ENCODE measurements at places on chromosomes 1 and 21.
A peak's percentile ranks its signal among the peaks of the same experiment; 100 is the strongest.

GRCh38 chr1:155518484-155518883 is 44.1 kb downstream of the ASH1L start:
- no peak for DNase-seq

DNA sequence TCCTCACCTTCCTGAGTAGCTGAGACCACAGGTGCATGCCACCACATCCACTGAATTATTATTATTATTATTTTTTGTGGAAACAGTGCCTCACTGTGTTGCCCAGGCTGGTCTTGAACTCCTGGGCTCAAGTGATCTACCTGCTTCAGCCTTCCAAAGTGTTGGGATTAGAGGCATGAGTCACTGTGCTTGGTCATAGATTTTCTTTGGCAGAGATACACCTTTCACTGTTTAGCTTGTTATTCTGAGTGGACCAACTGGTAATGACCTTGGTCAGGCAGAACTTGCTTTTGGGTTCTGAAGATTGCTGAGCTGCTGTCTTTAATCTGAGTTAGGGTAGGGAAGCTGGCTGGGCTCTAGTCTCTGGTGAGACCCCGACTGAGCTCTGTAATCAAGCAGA is 66.8 kb downstream of the DNAH14 start:
- no peak for DNase-seq

DNA sequence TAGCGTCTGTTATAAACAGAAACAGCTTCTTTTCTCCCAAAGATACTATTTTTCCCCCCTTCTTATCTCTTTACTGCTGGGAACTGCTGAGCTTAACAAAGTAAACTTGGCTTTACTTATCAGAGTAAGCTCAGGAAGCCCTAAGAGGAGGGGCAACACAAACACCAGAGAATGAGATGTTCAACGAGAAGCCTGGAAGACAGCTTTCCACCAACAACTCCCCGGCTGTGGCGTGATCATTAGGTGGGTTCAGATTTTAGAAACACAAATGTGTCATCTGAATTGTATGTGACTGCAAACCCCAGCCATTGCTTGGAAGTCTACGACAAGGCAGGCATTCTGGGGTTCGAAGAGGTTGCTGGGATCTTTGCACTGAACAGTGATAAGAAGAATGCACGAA is 181.2 kb upstream of the ESRRG start:
- no peak for DNase-seq

GRCh38 chr21:31476263-31477022 is 132.4 kb upstream of the TIAM1 start:
- no peak for DNase-seq

- DNase-seq, result no peak
Observed at GRCh38 chr1:86067626-86068025, 88.9 kb downstream of the COL24A1 start.

- no peak for DNase-seq
Observed at GRCh38 chr1:61092642-61093041, 10.3 kb downstream of the NFIA start.

GRCh38 chr1:116258668-116259419 is 114.2 kb upstream of the ATP1A1 start:
- DNase-seq, result no peak

- DNase-seq, result no peak
Observed at GRCh38 chr1:78388275-78388674, 102.5 kb upstream of the PTGFR start.

DNA sequence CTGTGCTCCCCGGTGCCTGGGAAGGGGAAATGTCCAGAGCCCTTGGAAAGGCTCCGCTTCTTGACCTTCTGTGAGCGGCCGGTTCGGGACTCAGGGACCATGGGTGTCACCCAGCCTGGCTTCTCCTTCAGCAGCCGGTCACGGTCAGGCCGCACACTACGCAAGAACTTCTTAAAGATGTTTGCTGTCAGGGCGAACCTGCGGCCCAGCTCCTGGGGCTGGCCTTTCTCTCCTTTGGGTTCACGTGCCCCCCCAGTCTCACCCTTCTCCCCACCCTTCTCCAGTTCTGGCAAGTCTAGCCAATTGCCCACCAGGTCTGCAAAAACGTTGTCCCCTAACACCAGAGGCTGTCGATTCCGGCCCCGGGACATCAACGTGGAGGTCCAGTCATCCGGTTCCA is 12.1 kb downstream of the INKA2 start:
- DNase-seq, result no peak

DNA sequence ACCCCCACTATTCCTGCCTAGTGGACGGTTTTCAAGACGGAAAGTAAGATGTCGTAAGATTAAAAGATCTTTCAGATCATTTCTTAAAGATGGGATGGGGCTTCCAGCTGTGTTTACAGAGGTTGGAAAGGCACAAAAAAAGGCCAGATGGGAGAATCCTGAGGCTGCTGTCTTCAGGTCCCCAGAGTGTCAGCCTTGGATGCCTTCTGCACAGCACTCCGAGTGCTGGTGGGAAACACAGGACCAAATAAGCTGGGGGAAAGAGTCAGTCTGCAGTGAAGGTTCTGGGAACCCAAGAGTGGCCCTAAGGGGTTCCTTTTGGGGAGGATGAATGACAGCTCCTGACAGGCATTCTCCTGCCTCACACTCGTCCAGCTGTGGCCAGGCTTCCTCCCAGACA is 96.5 kb downstream of the COLGALT2 start:
- DNase-seq, result no peak

GRCh38 chr1:11350265-11350664 is 77.3 kb downstream of the UBIAD1 start:
- no peak for DNase-seq

DNA sequence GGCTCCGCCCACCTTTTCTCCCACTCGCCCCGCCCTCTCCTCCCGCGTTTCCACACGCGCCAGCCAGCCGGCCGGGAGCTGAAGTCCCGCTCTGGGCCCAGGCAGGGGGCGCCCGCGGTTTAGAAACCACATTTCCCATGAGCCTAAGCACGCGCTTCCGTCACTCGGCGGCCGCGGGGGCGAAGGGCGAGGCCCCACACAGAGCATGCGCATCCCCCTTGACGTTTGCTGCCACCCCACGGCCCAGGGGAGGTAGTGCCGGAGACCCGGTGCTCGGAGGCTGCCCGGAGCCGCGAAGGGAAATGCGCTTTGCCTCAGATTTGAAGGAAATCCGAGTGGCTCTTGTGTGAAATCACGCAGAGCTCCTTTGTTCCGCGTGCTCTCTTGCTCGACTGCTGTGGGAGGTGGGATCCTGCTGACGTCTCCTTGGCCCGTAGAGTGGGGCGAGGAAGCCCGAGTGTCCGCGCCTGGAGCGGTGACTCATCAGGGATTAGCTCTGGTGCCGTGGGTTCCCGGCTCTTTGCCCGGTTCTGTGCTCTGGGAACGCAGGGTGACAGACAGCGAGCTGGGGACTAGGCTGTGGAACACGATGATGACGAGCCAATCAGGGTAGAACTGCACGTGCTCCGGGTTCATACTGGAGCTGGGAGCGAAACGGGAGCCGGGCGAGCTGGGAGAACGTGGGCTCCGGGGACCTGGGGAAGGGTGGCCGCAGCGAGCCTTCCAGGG is 406 bp upstream of the B3GALNT2 start:
- peak; percentile 87 for DNase-seq

DNA sequence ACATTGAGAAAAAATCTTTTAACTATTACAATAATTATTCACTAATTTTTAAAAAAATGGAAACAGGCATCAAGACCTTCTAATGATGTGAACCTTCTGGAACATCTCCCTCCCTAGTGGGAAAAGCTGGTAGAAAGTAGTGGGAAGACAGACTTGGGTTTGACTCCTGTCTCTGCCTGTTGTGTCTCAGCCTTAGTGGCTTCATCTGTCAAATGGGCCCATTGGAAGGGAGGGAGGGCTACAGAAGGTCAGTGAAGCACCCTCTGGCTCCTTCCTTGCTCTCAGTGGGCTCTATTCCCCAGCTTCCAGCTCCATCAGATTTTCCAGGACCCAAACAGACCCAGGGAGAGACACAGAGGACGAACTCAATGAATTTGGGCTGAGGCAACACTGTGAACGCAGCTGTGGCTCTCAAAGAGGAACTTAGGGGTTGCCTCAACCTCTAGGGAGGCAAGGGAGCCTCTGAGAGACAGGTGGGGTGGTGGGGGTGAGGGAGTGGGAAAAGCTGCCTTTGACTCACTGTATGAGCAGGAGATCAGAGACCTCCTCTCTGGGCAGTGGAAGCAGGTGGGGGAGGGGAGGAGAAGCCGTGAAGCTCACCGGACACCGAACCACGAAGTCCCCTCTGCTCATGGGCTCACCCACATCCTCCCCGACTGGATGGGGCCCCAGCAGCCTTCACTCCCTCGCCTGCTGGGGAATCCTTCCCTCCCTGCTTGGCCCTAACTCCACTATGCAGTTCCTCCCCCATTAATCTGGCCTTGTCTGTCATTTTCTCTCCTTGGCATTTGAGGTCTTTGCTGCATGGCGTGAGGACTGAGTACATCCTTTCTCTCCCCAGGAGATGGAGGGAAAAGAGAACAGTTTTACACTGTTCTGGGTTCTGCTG is 4.5 kb downstream of the CNR2 start:
- no peak for DNase-seq

DNA sequence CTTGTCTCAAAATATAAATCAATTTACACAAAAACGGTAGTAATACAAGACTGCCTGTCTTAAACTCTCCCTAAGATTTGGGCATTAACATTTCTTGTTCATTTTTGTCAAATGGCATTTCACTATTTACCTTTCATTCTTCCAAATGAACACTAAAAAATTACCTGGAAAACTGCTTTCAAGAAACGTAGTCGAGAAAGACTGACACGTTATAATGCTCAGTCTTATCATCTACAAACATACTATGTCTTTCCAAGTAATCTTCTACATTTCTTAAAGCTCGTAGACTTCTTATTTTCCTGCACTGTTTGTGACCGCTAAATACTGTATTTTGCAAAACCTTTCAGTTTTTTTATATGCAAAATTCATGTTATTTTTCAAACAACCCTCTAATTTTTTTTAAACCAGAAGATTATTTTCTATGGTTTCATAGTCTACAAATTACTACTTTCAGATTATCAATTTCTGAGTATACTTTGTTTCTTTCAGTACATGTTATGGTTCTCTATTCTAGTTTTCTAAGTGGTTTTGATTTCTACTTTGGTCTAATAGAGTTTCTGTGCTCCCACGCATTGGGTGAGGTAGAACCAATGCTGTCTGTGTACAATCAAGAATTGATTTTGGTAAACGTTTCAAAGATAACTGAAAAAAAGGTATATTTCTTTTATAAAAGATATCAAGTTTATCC is 336.4 kb downstream of the SMYD3 start:
- no peak for DNase-seq

DNA sequence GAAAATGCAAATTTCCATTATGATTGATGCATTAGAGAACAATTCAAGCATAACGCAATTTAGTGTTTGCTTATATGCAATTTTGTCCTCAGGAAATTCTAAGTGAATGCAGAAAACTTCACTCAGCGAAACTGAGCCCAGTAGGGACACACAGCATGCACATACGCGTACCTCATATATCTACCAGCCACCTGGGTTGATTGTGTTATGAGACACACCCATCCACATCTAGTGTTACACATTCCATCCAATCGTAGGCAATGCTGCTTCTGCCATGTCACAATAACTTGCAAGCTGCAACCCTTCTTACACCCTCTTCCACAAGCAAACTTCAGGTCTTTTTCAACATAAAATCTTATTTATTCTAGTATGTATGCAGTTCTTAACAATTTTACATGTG is 312.9 kb downstream of the HHAT start:
- no peak for DNase-seq

GRCh38 chr1:109186733-109187086 is 27.0 kb upstream of the SARS1 start:
- no peak for DNase-seq

DNA sequence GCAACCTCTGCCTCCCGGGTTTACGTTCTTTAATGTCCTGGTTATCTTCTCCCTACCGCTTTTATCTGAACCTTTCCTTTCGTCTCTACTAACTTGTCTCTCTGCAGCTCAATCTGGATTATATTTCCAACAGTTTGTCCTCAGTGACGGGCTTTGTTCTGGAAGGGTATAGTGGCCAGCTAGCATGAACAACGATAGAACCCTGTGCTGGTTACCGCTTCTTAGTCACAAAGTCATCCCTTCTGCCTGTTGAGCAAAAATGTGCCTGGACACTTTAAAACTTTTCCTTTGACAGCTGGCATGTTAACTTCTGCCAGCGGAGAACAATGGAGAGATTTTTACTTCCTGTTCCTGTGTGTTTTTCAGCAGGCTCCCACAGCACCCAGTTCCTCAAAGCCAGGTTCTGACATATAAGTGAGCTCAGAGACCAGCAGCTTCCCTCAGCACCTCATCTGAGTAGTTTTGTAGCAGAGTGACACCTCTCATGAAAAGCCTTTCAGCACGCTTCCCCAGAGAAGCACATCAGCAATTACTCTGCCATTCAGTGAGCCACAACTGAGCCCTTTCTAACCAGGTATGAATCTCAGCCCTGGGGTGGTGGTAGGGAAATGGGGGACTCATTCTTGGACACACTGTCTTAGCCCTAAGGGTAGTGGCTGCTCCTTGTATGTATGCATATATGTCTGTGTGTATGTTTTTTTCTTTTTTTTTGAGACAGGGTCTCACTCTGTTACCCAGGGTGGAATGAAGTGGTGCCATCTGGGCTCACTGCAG is 23.6 kb upstream of the CCDC17 start:
- no peak for DNase-seq

DNA sequence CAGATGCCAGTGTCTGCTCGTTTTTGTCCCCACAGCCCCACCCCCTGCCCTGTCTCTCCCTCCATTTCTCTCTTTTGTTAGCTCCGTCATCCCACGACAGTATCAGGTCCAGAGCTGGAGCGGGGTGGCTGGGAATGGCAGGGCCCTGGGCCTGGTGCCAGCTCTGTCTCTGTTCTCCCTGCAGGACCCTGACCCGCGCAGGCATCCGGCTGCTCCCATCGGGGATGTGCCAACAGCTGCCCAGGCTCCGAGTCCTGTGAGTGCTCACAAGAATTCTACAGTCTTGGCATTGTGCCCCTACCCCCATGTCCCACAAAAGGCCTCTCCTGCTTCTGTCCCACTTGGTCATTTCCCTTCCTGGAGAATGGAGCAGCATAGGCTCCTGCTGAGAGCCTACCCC is 37.4 kb downstream of the UBE2T start:
- no peak for DNase-seq

- DNase-seq, result no peak
Observed at GRCh38 chr1:168220470-168220871, 5.3 kb upstream of the SFT2D2 start.

GRCh38 chr1:77228836-77229235 is 9.6 kb upstream of the PIGK start:
- DNase-seq, result no peak

DNA sequence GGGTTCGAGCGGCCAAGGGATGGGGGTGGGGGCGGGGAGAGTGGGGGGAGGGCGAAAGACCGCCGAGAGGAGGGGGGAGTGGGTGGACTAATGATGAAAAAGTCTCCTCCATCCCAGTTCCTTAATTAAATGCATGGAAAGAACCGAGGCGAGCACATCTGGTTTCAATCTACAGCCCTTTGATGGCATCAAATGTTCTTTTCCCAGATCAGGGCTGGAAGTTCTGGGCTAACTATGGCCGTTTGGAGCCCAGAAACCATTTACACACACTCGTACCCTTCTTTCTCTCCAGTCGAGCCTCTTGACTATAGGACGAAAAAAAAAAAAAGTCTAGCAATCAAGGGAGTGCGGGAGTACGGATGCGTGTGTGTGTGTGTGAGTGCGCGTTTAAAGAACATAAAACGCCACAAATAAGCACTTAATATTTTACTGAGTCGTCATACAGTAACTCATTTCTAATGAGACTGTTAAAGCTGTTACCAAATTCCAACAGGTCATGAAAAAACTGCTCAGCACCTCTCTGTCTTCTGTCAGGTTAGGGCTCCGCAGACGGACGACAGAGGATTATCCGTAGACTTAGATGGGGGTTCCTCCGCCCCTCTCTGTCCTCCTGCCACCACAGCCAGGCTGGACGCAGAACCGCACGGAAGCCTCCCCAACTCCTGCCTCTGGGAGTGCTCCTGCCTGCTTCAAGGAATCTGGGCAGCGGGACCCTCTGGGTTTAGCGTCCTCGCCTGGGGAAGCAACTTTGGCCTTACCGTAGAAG is 2.1 kb upstream of the PRRX1 start:
- DNase-seq, result peak; percentile 78

Measured in D721Med (cell line).